Spinal cord (tissue), 10 donors: ENCODE measurements at places on chromosomes 1 and 21. TPM values are rescaled to one million over a fixed set of nuclear protein-coding genes. Genes with fewer than 3 reads are reported as not detected.

DNA sequence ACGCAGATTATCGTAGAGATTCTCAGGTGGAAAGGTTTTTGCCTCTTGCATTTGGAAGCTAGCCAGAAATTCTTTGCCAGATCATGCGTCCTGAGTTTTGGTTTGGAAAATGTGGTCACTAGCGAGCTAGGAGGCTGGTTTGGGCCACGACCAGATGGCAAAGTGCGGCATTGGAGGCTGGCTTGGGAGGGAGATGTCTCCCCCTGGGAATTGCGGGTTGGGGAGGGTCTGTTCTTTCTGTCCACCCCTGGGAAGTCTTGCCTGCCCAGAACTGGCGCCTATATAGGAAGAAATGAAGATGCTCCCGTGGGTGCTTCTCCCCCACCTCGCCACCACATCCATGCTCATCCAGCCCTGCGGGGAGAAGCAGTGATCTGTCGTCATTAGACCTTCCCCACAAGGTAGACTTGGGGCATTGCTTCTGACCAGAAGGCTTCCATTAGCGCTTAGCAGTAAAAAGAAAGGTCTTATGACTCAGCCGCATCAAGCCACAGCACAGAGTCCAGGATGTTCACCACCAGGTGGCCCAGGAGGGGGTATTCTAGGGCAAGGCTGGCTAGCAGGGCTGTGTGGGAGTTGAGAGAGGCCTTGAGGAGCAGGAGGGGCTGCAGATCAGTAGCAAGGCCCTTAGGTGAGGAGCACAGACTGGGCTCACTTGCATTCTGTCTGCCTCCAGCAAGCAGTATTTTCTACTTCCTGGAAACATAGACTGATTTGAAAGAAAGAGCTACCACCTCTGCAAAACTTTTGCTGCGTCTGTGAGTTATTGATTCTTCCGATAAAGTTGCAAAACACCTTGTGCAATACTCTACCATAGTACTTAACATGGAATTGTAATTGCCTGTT lies 1.5 kb upstream of the PTP4A2 start:
- no peaks in the 10 kb centered on the region for H3K36me3 ChIP-seq
- H3K27ac ChIP-seq: no peak overlapping the region
- no peak overlapping the region for H3K4me3 ChIP-seq
- peaks cover 26% of the 10 kb centered on the region for H3K4me1 ChIP-seq
- H3K27me3 ChIP-seq: no peaks in the 10 kb centered on the region

DNA sequence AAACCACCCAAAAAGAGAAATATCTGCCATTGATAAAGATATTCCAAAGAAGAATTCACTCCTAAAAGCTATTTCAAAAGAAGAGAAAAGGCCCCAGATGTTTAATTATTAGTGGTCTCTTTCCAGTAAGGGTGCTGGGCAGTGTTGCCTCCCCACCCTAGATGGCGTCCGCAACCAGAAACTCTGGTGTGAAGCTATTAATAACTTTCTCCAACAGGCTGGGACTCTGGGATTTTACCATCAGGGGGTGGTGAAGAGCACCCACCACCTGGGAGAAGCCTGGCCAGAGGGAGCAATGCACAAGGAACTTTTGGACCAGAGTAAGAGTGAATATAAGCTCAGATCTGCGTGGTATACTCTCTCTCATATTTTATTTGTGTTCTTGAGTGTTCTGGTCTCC lies 115.4 kb upstream of the TIAM1 start:
- no peak overlapping the region for H3K4me3 ChIP-seq
- no peaks in the 10 kb centered on the region for H3K36me3 ChIP-seq
- no peaks in the 10 kb centered on the region for H3K4me1 ChIP-seq
- no peaks in the 10 kb centered on the region for H3K27me3 ChIP-seq
- H3K27ac ChIP-seq: no peak overlapping the region

Gene LGR6
- 1.0 TPM for total RNA-seq

DNA sequence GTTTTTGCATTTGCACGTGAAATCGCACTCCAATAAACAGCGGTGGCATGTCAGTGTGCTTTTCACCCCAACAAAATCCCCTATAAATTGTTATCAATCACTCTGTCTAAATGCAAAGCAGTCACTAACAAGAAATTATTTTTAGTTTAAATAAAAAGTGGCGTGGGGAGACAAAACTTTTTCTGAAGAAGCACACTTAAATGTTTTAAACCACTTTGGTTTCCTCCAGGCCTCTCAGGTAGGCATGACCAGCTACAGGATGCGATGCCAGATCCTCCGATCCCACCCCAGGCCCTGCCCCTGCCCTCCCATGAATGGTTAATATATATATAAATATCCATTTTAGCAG lies 3.6 kb downstream of the FMO1 start:
- peaks cover 16% of the 10 kb centered on the region for H3K4me1 ChIP-seq
- DNase-seq: no peak
- peaks cover 3% of the 10 kb centered on the region for H3K27me3 ChIP-seq
- H3K36me3 ChIP-seq: no peaks in the 10 kb centered on the region

- no peaks in the 10 kb centered on the region for H3K4me1 ChIP-seq
- no peaks in the 10 kb centered on the region for H3K27me3 ChIP-seq
- H3K27ac ChIP-seq: no peak overlapping the region
- H3K36me3 ChIP-seq: no peaks in the 10 kb centered on the region
- DNase-seq: no peak
Measured at GRCh38 chr1:218592688-218593087, 247.6 kb downstream of the TGFB2 start.

DNA sequence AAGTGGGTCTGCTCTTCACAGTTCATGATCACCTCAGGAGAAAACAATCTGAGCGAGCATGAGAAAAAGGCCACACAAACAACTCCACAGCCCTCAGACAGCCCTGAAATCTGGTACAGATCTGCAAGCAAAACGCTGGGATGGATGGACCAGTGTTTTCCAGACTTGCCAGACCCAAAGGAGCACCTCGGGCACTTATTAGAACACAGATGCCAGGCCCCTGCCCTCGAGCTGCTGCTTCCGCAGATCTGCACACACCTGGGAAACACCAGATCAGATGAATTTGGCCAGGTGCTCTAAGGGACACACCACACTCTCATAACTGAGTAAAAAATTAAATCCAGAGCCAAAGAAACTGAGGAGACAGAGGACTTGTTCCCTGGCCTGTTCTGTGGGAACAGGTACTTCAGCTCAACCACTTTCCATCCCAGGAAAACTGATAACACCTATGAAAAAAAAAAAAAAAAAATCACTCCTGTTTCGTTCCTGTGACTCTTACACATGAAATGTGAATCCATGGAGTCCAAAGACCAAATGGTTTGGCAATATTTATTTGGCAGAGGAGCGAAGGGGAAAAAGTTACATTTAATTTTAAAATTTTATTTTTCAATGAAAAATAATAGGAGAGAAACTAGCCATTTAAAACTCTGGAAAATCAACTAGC lies 202.9 kb upstream of the ESRRG start:
- no peaks in the 10 kb centered on the region for H3K36me3 ChIP-seq
- no peaks in the 10 kb centered on the region for H3K27me3 ChIP-seq
- no peak overlapping the region for H3K4me3 ChIP-seq
- no peak for DNase-seq

DNA sequence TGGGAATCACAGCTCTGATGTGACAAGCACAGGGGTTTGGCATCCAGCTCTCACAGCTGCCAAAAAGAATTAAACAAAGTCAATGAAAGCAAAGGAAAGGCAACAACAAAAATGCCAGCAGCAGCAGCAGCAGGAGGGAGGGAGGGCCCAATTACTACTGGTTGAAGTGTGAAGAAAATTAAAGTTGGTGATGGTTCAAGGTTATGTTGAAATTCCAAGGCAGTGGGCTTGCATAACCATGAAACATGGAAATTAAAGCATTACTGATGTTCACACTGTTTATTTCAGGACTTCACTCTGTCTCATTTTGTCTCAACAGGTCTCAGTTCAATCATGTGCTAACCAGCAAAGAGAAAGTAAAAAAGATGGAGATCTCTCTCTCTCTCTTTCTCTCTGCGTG lies 220.3 kb upstream of the LYPLAL1 start:
- DNase-seq: no peak
- no peak overlapping the region for H3K27ac ChIP-seq
- H3K36me3 ChIP-seq: no peaks in the 10 kb centered on the region
- no peaks in the 10 kb centered on the region for H3K27me3 ChIP-seq
- H3K4me1 ChIP-seq: no peaks in the 10 kb centered on the region

DNA sequence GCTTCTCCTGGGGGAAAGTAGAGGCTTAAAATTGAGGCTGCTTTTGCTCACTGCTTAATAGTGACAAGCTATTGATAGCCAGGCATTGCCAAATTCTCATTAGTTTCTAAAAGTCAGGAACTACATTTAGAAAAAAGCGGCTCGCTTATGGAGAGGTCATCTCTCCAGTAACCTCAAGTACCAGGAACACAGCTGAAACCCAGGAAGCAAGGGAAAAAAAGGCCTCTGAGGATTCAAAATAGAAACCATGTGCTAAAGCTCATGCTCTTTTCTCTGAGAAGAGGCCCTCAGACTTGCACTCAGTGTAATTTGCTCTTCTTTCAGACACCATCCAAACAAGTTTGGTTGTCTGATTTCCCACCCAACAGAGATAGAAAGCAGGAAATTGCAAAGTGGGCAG lies 261.4 kb upstream of the USP25 start:
- H3K27ac ChIP-seq: no peak overlapping the region
- DNase-seq: no peak
- H3K27me3 ChIP-seq: no peaks in the 10 kb centered on the region
- H3K36me3 ChIP-seq: no peaks in the 10 kb centered on the region
- no peaks in the 10 kb centered on the region for H3K4me1 ChIP-seq

Gene RBM11
- total RNA-seq: 6.0 TPM

Gene S1PR1
- total RNA-seq: 41.8 TPM

DNA sequence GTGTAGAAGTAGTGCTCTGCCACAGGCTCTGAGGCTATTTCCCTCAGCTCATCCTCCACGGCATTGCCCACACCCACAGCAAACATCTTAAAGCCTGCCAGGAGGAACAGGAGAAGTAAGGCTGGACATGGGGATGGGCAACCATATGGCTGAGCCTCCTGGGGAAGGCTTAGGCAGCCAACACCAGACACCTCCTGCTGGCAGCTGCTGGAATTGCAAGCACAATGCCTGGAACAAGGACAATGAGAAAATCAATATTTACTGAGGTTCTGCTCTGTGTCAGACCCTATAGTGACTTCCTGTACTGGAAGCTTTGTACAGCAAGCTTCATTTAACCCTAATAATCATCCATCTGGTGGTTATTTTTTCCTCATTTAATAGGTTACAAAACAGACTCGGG lies 8.2 kb downstream of the MATN1 start:
- H3K27ac ChIP-seq: no peak overlapping the region
- no peak overlapping the region for H3K4me3 ChIP-seq

DNA sequence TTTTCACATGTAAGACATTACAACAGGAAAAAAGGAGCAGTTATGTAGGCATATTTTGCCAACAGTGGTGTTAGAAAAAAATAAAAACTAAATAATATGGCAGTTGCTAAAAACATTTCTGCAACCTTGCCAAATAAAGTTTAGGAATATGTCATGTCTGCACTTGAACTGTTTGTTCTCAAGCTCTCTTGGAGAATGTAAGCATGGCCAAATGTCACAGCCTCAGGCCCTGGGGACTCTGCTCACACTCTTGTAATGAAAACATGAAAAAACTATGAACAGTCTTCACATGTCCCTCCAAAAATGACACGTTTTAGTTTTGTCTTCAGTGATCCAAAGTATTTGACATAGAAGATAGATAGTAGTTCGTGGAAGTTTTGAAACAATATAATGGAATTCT lies 753.3 kb downstream of the LTN1 start:
- DNase-seq: no peak
- H3K27me3 ChIP-seq: no peaks in the 10 kb centered on the region
- no peaks in the 10 kb centered on the region for H3K4me1 ChIP-seq
- no peaks in the 10 kb centered on the region for H3K36me3 ChIP-seq
- H3K27ac ChIP-seq: no peak overlapping the region

GRCh38 chr1:5986018-5986417 lies 6.2 kb downstream of the NPHP4 start:
- no peak overlapping the region for H3K27ac ChIP-seq
- H3K36me3 ChIP-seq: peaks cover 31% of the 10 kb centered on the region
- no peak for DNase-seq

Gene CYP2J2
- 5.0 TPM for total RNA-seq

- H3K4me3 ChIP-seq: no peak overlapping the region
- peaks cover 52% of the 10 kb centered on the region for H3K4me1 ChIP-seq
- H3K36me3 ChIP-seq: no peaks in the 10 kb centered on the region
- no peaks in the 10 kb centered on the region for H3K27me3 ChIP-seq
Measured at GRCh38 chr1:203508463-203509073, 14.6 kb downstream of the OPTC start.

GRCh38 chr1:78687914-78688313 lies 38.3 kb downstream of the IFI44 start:
- no peaks in the 10 kb centered on the region for H3K27me3 ChIP-seq
- H3K4me1 ChIP-seq: no peaks in the 10 kb centered on the region
- H3K36me3 ChIP-seq: no peaks in the 10 kb centered on the region
- H3K27ac ChIP-seq: peak overlapping the region; percentile 3

DNA sequence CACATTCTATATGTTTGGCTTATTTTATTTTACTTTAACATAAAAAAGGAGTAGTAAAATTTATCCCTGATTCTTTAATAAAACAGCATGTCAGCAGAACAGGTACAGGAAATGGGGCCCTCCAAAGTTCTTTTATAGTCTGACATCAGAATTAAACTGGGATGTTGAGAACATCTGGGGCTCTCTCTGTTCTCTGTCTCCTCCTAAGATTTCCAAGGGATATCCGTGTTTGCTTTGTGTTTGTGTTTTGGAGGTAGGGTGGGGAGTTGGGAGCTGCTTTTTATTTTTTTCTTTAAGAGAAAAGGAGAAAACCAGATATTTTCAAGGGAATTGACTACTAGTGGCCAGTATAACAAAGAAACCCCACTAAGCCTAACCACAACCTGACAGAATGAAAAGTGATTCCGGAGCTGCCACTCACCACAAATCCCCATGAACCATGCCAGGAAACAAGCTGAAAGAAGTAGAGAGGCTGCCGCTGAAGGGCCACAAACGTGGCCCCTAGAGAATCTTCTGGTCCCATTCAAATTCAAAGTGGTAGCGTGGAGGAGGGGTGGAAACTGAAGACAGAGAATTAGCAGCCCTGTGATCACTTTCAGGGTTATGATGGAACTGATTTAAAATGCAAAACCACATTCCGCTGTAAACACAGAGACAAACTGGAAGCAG lies 369.6 kb upstream of the ADGRL2 start:
- peaks cover 3% of the 10 kb centered on the region for H3K27me3 ChIP-seq
- no peak for DNase-seq
- no peak overlapping the region for H3K4me3 ChIP-seq
- peak overlapping the region; percentile 19 for H3K27ac ChIP-seq
- peaks cover 3% of the 10 kb centered on the region for H3K4me1 ChIP-seq

- H3K4me3 ChIP-seq: no peak overlapping the region
- no peak overlapping the region for H3K27ac ChIP-seq
- no peaks in the 10 kb centered on the region for H3K4me1 ChIP-seq
- H3K27me3 ChIP-seq: no peaks in the 10 kb centered on the region
Measured at GRCh38 chr1:194419721-194420120, 1233.3 kb upstream of the B3GALT2 start.

Gene MTMR11
- 6.3 TPM for total RNA-seq
